ENCODE measurements at places on chromosomes 11 and 22. TPM values are rescaled to one million over a fixed set of nuclear protein-coding genes. Genes with fewer than 3 reads are reported as not detected.

ANO9 gene
- total RNA-seq: not detected

OTOG gene
- not detected for total RNA-seq

DNA sequence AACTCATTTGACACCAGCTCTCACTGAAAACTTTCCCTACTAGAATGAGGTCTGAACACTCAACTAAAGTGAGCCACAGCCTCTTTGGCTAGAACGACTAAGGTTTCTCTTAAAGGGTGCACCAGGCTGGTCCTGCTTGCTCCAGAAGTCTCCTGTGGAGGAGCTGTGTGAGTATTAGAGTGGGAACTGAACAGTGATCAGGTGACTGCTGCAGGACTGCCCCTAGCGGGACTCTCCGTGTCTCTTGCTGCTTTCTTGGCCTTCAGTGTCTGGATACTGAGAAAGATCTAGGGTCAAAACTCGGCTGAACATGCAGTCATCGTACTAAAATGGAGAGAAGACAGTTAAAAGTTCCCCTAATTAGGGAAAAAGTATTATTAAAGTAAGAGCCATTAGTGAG lies 34.6 kb downstream of the FAM118A start:
- peak; percentile 88 for DNase-seq

DNA sequence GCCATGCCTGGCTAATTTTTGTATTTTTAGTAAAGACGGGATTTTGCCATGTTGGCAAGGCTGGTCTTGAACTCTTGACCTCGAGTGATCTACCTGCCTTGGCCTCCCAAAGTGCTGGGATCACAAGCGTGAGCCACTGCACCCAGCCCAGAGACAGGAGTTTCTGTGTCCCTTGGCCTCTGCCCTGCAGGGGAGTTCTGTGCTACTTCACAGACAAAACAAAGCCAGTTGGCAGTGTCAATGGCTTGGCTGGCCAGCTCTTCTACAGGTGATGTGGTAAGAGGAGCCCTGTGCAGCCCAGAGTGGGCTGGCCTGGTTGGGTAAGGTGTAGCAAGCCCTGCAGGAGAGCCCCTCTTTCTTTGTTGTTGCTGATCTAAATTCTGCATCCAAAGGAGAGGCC lies 60.5 kb upstream of the SHISAL1 start:
- no peak for DNase-seq

PATE4 gene
- total RNA-seq: not detected

- DNase-seq: no peak
Observed at GRCh38 chr11:15795378-15795777, 561.0 kb downstream of the SOX6 start.

- DNase-seq: peak; percentile 77
Observed at GRCh38 chr11:74870485-74870884, 78.4 kb downstream of the XRRA1 start.

Measured in SK-MEL-5 (cell line).